Ascending aorta (tissue), 2 donors: ENCODE measurements at places on chromosomes 12 and 14. TPM values are rescaled to one million over a fixed set of nuclear protein-coding genes. Genes with fewer than 3 reads are reported as not detected.
A peak's percentile ranks its signal among the peaks of the same experiment; 100 is the strongest.

DNA sequence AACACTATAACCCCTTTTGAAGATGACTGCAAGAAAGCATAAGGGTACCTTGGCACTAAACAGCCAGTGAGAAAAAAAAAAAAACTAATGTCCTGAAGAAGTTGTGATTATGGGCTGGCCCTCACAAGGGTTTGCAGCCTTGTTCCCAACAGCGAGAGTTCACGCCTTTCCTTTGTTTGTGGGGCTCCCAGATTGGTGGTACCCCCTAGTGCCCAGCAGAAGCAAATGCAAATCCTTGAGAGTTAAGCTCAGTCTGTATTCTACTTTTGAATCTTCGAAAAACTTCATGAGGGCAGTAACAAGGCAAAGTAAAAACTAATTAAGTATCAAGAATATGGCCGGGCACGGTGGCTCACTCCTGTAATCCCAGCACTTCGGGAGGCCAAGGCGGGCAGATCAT, 238.9 kb upstream of the LMO3 start:
- H3K36me3 ChIP-seq, result no peaks in the 10 kb centered on the region
- no peaks in the 10 kb centered on the region for H3K27me3 ChIP-seq
- no peaks in the 10 kb centered on the region for H3K4me1 ChIP-seq
- DNase-seq, result no peak
- no peak overlapping the region for H3K27ac ChIP-seq

DNA sequence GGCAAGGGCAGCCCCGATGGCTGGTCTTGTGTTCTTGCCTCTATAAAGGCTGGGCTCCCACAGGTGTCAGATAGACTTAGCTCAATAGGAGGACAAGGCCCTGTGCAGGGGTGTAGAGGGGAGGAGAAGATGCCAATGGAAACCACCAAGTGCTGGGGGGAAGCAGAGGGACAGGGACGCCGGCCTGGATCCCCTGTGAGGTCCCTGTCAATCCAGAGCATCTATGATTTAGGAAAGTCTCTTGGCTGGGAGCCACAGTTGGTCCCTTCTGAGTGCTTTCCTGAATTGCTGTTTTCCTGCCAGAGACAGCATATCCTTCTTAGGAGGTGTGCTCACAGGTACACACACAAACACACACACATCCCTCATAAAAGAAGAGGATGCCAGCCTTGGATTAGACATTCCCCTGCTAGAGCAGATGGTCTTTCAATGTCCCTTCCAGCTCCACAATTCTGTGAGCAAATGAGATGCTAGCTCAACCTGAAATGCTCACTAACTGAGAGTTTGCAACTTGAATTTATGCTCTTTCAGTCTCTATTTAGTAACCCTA, 62.7 kb downstream of the TTC7B start:
- no peak overlapping the region for H3K27ac ChIP-seq
- no peaks in the 10 kb centered on the region for H3K27me3 ChIP-seq
- DNase-seq, result no peak
- no peaks in the 10 kb centered on the region for H3K4me1 ChIP-seq
- no peak overlapping the region for H3K4me3 ChIP-seq

DNA sequence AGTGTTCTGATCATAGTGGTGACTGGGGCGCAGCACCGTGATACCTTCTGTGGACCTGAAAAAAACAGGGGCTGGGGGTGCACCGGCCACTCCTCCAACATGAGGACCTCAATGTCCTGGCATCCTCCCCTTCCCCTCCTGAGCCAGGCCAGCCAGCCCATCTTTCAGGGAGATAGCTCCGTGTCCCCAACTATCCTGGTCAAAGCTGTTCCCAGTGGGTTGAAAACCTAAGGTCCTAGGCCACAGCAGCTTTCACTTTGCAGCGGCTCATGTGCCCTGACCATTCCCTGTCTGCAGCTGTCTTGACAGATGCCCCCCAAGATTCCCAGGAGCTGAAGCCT, 75.7 kb downstream of the BCL11B start:
- no peaks in the 10 kb centered on the region for H3K27me3 ChIP-seq
- DNase-seq, result no peak
- H3K36me3 ChIP-seq, result no peaks in the 10 kb centered on the region
- peaks cover 4% of the 10 kb centered on the region for H3K4me1 ChIP-seq
- H3K4me3 ChIP-seq, result no peak overlapping the region
- H3K27ac ChIP-seq, result no peak overlapping the region

The ENDOU gene
- not detected for total RNA-seq

DNA sequence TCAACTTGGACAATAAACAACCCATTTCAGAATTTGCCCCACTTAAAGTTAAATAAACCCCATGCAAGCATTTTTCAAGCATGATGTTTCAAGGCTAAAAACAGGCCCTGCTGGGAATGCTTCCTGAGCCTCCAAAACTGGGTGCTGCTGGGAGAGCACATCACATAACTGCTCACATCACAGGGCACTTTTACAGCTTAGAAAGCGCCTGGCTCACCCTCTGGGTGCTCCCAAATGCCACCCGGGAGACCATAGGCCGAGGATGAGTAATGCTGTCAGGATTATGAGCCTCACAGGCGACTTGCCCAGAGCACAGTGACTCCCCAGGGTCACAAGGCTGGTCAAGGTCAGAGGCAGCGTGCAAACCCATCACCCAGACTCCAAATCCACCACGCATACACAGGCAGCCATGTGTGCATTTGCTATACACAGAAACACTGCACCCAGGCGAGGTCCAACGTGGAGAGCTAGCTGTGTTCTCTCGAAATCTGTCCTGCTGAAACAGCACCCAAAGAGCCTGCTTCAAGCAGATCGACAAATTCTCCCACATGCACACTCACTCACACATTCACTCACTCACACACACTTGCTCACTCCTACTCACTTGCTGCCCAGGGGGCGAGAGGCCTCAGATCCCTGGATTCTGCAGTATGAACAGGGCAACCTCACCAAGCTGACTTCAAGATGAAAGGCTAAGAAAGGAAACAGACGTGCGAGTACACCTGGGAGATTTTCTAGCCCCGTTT, 58.7 kb downstream of the ITPK1 start:
- no peaks in the 10 kb centered on the region for H3K27me3 ChIP-seq
- H3K36me3 ChIP-seq, result no peaks in the 10 kb centered on the region
- peak overlapping the region; percentile 54 for H3K27ac ChIP-seq
- DNase-seq, result no peak
- no peak overlapping the region for H3K4me3 ChIP-seq

The SIX1 gene
- 1.1 TPM for total RNA-seq

- H3K27ac ChIP-seq, result no peak overlapping the region
- no peak overlapping the region for H3K4me3 ChIP-seq
- no peaks in the 10 kb centered on the region for H3K36me3 ChIP-seq
- no peaks in the 10 kb centered on the region for H3K4me1 ChIP-seq
- H3K27me3 ChIP-seq, result no peaks in the 10 kb centered on the region
Observed at GRCh38 chr14:55446833-55447232, 6.4 kb upstream of the TBPL2 start.

DNA sequence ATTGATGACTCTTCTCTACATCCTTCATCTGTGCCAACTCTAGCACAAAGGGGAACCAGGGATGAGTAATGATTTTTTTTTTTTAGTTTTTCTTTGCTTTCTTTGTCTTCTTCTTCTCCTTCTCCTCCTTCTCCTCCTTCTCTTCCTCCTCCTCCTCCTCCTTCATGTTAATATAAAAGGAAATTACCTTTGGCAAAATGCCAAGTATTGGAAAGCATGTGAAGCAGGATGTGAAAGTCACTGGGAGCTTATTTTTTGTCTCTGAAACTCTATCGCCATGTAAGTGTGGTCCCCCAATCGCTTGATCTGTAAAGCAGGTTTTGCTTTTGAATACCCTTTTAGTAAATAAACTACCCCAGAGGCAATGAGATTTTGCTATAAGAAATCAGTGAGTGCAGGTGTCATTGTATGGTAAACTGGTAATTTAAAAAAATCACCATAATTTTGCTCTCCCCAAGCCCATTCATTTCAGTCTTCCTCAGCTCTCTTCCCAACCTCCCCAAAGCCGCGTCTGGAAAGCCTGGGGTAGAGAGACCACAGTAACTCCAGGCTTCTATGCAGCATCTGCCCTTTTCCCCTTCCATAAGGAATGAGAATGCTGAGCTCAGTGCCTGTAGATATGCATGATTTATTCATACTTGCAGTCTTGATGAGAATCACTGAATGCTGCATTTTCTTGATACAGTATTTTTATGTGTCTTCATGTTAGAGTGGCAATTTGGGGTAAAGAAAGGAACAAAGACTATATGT, 388.7 kb downstream of the TMEM117 start:
- no peaks in the 10 kb centered on the region for H3K4me1 ChIP-seq
- H3K27me3 ChIP-seq, result no peaks in the 10 kb centered on the region
- no peak overlapping the region for H3K4me3 ChIP-seq
- no peak for DNase-seq
- H3K27ac ChIP-seq, result no peak overlapping the region

DNA sequence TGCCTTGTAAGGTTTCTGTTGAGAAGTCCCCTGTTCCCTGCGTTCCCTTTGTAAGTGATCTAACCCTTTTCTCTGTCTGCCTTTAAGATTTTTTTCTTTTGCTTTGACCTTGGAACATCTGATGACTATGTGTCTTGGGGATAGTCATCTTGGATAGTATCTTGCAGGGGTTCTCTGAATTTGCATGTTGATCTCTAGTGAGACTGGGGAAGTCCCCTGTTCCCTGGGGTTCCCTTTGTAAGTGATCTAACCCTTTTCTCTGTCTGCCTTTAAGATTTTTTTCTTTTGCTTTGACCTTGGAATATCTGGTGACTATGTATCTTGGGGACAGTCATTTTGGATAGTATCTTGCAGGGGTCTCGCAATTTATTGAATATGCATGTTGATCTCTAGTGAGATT, 38.2 kb upstream of the TMX1 start:
- no peaks in the 10 kb centered on the region for H3K27me3 ChIP-seq
- no peak overlapping the region for H3K4me3 ChIP-seq
- no peaks in the 10 kb centered on the region for H3K4me1 ChIP-seq
- no peak for DNase-seq

GRCh38 chr12:122889761-122890520, 6.0 kb downstream of the VPS37B start:
- no peaks in the 10 kb centered on the region for H3K36me3 ChIP-seq
- no peaks in the 10 kb centered on the region for H3K27me3 ChIP-seq
- peaks cover 7% of the 10 kb centered on the region for H3K4me1 ChIP-seq
- peak overlapping the region; percentile 63 for H3K27ac ChIP-seq
- no peak overlapping the region for H3K4me3 ChIP-seq
